Kidney (tissue), 22 donors: ENCODE measurements at places on chromosomes 7 and 10.

- peak; percentile 41 for DNase-seq
Observed at GRCh38 chr10:97132273-97132672, 53.5 kb downstream of the SLIT1 start.

- peak; percentile 85 for DNase-seq
Observed at GRCh38 chr7:151410405-151411390, 860 bp upstream of the WDR86 start.

- DNase-seq: no peak
Observed at GRCh38 chr7:144885478-144885877, 49.6 kb upstream of the TPK1 start.

GRCh38 chr7:45114926-45115325, 3.4 kb upstream of the TBRG4 start:
- no peak for DNase-seq
